Epithelial cell of prostate (primary cell): ENCODE measurements at places on chromosomes 5 and 9.

DNA sequence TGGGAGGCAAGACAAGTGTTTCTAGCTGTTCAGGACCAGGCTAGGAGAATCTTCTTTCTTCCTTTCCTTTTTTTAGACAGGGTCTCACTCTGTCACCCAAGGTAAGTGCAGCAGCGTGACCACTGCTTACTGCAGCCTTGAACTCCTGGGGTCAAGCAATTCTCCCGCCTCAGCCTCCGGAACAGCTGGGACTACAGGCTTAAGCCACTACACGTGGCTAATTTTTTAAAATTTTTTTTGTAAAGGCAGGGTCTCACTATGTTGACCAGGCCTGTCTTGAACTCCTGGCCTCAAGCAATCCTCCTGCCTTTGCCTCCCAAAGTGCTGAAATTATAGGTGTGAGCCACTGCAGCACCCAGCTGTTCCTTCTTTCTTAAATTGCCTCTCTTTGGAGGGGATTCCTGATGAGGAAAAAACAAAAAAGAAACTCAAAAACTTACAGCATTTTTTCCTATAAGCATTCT is 53.1 kb downstream of the LHFPL2 start:
- DNase-seq = no peak

GRCh38 chr5:1536322-1536845 is 12.6 kb upstream of the LPCAT1 start:
- DNase-seq = no peak

DNA sequence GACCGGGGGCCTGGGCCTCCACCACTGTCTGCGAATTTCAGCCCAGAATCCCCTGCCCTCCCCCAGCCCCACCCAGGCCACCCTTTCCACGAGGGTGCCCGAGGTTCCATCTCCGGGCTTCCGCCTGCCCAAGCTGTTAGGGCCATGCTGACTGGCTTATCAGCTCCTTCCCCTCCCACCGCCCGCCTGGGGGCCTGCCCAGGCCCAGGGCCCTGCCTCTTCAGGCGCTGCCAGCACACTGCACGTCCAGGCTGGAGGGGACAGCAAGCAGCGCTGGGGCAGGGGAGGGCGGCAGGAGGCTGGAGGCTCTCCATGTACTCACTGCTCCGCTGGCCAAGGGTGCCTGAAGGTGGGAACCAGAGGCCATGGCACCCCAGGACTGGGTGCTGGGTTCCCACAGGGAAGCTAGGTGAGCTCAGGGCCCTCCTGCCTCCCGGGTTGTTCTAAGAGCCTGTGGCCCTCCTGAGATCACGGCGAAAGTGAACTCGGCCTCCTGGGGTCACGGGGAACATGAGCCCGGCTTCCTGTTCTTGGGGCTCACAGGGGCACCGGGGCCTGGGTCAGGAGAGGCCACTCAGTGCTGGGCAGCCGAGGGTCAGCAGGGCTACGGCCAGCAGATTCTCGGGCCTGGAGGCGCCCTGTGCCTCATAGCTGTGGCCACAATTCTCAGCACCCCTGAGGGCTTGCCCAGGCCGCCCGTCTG is 57.7 kb upstream of the EGFL7 start:
- no peak for DNase-seq

DNA sequence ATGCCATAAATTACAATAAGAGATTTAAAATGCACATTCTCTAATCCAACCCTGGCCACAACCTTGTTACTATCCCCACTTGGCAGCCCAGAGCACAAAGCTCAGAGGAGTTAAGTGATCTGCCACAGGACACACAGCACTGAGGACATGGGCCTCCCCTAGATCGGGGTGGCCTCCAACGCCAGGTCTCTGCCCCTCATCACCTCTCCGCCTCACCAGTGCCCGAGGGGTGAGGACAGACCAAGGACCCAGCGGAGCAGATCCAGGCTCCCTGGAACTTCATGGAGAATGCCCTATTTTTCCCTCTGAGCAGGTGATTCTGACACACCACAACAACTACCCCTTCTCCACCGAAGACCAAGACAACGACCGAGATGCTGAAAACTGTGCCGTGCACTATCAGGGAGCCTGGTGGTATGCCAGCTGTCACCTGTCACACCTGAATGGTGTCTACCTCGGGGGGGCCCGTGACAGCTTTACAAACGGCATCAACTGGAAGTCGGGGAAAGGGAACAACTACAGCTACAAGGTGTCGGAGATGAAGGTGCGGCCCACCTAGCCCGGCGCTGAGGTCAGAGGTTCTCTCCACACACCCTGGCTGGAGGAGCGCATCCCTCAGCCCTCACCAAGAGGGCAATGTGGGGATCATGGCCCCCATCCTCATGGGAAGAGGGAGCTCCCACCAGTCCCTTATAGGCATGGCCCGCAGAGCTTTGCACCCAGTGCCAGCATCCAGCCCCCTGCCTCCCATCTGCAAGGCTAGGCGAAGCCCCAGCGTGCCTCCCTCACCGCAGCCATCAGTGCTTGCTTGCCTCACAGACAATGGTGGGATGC is 12.5 kb upstream of the FCN2 start:
- DNase-seq = no peak

DNA sequence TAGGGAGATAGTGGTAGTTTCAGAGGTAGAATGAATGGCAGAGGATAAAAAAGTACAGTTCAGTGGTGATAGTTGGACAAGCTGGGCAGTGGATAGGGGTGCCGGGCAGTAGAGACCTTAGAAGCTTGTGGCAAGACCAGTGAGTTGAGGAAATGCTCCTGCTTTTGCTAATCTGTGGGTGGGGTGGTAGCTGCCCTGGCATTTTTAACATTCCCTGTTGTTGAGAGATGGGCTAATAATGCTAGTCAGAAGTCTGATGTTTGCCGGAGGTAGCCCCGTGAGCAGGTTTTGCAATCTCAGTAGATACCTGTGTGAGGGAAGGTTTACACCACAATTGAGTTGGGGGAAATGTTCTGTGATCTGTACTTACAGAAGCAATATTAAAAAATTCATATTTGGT is 91.1 kb downstream of the TRIO start:
- DNase-seq = peak; percentile 29

GRCh38 chr9:128412120-128412790 is 8.4 kb upstream of the CERCAM start:
- DNase-seq = no peak

DNA sequence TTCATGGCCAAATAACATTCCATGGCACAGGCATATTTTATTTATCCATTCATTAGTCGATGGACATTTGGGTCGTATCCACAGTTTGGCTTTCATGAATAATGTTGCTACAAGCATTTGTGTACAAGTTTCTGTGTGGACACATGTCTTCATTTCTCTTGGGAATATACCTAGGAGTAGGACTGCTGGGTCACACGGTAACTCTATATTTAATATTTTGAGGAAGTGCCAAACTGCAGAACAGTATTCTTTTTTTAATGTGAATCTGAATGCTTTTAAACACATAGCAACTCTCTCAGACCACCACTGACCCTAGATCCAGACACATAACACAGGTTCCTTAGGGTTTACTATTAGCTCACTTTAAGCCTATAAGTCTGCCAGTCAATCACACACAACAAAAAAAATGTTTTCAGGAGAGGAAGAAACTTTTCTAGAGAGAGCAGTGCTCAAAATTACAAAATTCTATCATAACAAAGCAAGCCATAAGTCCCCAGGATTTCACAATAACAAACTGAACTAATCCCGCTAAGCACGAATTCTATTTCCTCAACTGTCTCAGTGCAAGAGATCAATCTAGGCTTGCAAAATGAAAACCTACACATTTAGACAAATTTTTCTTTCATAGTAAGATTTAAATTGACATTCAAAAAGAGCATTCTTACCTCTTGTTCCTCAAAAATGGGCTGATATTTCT is 41.8 kb upstream of the GABBR2 start:
- DNase-seq = no peak

- DNase-seq = no peak
Measured at GRCh38 chr5:147743678-147744374, 38.7 kb downstream of the JAKMIP2 start.

DNA sequence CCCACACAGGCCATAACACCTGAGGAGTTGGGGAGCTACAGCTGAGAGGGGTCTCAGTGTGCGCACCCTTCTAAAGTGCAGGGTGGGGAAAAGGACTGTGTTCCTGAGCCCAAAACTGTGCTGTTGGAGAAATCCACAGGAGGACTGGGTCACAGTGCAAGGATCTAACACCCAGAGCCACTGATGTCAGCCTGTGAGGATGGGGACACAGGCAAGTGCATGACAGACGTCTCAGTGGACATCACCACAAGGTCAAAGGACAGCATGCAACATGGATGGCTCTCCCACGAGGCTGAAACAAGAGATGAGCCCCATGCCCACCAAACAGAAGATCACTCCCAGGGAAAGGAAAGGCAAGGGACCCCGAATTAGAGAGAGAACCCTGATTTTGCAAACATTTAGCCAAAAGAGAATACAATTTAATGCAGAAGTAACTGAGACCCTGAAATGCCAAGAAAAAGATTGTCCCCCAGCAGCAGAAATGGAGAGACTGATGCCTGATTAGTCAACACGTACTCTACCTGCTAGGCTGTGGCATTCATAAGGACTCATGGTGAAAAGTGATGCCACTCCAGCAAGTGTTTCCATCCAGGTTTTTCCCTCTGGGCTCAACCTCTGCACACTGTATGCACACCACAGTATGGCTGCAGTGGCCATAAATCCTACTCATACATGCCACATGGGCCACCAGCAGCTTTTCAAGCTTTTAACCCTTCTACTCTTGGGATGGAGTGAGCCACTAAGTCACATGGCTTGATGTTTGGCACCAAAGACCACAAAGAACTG is 14.2 kb downstream of the KLF9 start:
- DNase-seq = no peak

DNA sequence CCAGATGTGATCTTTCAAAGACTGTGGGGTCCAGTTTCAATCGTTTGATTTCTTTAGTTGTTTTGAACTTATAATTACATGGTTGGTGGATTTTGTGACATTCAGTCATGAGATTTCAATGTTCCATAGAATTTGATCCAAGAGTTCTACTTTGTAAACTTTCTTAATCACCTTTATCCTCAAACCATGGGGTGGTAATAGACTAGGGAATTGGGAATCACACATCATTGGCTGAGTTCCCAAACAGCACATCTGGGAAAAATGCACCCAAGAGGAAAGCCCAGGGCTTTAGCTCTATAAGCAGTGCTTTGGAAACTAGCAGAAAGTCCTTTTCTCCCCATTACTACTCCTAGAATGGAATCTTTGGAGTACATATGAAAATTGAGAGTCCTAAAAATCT is 177.6 kb downstream of the NNT start:
- DNase-seq = no peak

DNA sequence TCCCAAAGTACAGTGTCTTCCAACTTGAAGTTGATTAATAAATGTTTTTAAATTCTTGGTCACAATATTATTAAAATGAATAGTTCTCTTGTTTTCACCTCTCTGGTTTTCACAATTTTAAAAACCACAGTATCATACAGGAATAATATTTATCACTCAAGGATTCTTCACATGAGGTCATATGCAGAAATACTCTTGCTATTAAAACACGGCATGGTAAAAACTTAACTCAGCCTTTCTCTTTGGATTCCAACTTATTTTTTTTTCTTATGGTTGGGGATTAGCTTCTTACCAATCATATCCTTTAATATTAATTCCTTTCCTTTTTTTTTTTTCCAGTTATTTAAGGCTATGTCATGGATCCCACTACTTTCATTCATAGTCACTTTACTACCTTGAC is 289.4 kb downstream of the ADAMTS6 start:
- DNase-seq = no peak

DNA sequence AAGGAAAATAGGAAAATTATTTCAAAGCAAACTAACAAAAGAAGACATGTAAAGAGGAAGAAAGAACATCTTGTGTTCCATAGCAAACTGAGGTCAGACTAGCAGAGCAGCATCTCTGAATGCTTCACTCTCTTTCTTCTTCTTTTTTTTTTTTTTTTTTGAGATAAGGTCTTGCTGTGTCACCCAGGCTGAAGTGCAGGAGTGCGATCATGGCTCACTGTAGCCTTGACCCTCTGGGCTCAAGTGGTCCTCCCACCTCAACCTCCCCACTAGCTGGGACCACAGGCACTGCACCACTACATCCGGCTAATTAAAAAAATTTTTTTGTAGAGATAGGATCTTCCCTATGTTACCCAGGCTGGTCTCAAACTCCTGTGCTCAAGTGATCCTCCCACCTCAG is 36.6 kb downstream of the MELK start:
- DNase-seq = no peak

DNA sequence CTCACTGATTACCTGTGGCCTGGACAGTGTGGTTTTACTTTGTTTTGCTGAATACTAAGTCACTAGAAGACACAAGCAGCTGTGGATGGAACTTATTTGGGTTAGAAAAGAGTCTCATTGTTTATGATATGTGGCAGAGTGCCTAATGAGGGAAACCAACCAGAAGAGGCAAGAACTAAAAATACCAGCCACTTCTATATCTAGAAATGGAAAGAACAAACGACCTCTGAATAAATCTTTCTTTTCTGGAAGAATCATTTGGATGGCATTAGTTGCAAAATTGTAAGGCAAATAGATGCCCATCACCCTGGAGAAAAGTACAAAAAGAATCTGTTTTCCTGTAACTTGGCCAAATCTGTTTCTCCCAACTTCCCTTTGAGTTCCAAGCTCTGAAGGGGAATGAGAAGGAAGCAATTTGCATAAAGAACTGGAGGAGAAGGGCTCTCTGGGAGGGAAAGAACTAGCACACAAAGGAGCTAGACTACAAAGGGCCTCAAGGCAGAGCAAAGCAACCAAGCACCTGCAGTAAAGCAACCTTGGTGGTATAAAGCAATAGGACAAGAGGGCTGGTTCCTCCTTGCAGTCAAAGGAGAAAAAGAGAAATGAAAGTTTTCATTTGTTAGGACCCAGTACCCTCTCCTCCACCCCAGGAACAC is 455.4 kb downstream of the CAAP1 start:
- DNase-seq = no peak

DNA sequence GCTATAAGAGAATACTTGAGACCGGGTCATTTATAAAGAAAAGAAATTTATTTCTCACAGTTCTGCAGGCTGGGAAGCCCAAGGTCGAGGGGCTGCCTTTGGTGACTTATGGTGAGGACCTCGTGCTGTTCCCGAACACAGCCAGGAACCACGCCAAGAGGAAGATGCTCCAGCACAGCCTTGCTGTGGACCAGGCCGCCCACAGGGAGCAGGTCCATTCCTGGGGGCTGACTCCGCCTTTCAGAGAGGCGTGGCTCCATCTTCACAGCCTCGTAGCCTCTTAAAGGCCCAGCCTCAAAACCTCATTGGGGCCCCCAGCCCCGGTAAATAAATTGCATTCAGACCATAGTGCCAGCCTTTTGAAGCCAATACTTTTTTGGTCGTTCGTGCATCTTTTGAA is 93.5 kb upstream of the CACNA1B start:
- DNase-seq = no peak
